ENCODE measurements at places on chromosomes 7 and 10. TPM values are rescaled to one million over a fixed set of nuclear protein-coding genes. Genes with fewer than 3 reads are reported as not detected.

The SAP25 gene
- total RNA-seq, result 0.66 TPM

The LLCFC1 gene
- not detected for total RNA-seq

The SPDYE16 gene
- not detected for total RNA-seq

The SFRP5 gene
- 3.3 TPM for total RNA-seq

The SAMD9L gene
- 0.45 TPM for total RNA-seq
